ENCODE measurements at places on chromosomes 3 and 15.

DNA sequence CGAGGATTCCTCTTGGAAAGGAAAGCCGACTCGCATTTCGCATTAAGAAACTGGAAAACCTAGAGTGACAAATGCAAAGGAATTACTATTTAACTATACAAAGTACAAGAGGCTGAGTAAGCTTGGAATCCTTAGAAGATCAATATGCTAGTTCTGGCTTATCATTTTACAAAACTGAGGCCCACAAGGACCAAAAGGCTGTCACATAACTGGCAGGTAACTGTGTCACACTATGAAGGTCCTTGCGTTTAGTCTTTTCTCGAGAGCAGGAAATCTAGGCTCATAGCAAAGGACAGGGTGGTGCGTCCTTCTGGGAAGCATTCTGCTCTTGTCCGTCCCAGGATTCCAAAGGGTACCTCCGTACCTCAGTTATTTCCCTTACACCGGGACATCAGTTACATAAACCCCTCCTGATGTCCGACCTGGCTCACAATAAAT lies 629 bp downstream of the RPL24 start:
- no peak for DNase-seq

- DNase-seq = no peak
Observed at GRCh38 chr3:182105875-182106274, 394.1 kb downstream of the SOX2 start.

DNA sequence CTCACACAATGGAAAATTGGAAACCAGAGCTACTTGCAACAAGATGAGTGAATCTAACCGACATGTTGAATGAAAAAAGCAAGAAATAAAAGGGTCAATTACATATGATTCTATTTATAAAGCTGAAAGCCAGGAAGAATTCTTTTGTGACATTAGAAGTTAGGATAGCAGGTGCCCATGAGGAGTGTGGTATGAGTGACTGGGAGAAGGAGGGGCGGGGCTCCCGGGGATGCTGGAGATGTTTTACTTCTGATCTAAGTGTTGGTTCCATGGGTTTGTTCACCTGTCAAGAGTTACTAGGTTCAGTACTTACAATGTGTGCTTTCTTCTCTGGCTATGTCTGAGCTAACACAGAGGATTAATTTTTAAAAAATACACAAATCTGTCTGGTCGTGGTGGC lies 60.8 kb downstream of the NSMCE3 start:
- no peak for DNase-seq

- DNase-seq = no peak
Observed at GRCh38 chr3:123447749-123448517, 957 bp downstream of the ADCY5 start.

DNA sequence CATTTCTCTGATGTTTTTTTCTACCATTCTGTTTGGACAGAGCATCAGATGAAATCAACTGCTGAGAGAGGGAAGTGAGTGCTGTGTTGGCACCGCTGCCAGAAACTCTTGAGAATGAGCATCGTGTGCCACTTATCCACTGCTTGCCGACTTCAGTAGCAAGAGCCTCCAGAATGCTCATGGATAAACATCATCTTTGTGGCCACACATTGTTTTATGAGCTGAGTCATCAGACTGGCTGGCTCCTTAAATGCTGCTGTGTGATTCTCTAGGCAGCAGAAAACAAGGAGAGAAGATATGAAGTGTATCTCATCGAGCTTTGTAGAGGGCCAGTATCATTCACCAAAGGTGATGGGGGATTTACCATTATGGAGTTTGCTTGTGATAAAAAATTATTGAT lies 3.4 kb upstream of the DOCK3 start:
- no peak for DNase-seq

DNA sequence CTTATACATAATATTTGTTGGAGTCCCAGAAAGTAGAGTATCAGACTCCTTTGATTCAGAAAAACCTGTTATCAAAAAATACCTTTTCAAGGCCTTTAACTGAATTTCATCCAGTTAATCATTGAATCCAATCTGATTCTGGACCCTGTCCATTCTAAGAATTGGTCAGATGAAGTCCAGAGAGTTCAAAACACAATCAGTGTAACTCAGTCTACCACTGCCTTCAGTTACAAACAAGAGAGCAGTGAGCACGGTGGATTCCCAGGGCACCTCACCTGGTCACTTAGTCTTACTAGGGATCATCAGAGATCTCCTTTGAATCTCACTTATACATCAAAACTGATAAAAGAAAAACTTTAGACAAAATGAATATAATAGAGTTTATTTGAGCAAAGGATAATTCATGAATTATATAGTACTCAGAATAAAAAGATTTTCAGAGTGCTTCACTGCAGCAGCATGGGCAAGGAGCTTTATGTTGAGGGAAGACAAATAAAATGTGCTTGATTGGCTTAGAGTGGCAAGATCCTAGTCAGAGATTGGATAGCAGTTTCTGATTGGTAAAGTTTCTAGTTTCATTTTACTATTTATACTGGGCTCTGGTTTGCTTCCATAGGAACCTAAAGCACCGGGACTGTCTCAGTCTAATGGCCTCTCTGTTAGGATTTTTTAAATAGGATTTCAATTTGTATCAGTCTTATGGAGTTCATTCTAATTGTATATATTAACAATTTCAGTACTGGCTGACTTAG lies 474.9 kb upstream of the GOLIM4 start:
- no peak for DNase-seq

DNA sequence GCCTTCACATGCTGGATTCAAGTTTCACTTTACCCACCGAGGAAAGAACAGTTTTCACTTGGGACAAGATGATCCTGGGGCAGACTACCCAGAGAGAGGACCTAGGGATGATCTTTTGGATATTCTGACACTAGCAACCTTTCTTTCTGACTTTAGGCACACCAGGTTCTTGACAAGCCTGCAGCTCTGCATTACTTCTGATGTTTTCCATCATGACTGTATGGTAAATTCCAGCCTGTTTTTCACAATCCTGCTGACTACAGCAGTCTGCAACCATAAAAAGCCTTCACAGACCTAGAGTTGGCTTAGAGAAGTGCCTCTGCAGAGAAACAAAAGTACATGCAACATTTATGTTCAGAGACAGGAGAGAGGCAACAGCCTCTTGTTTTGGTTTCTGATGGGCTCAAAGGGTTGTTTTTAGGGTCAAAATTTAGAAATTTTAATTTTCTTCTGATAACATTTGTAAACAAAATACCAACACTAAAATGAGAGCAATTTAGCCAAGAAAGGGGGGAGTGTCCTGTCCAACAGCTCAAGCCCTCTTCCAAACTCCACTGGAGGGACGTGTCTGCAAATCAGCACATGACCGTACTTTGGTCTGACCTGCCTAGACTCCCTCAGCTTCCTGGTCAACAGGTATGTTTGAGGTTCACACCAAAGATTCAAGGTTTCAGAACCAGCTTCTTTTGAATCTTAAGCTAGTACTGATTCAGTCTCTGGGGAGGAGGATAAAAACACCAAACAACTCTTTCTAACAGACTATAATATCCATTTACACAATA lies 799 bp downstream of the ABI3BP start:
- DNase-seq = no peak

- no peak for DNase-seq
Observed at GRCh38 chr15:39778021-39778420, 4.6 kb downstream of the FSIP1 start.

- no peak for DNase-seq
Observed at GRCh38 chr15:100096248-100096600, 245.6 kb downstream of the ADAMTS17 start.

Measured in cerebellar nuclear complex (tissue), 1 donor.